ENCODE measurements at places on chromosomes 7 and 10. TPM values are rescaled to one million over a fixed set of nuclear protein-coding genes. Genes with fewer than 3 reads are reported as not detected.
A peak's percentile ranks its signal among the peaks of the same experiment; 100 is the strongest.

The GPNMB gene
- 58.5 TPM for total RNA-seq

The GLRX3 gene
- total RNA-seq, result 37.6 TPM

The NUB1 gene
- 47.4 TPM for total RNA-seq

- no peak for DNase-seq
Observed at GRCh38 chr10:119555178-119555784, 12.8 kb upstream of the RGS10 start.

- peak; percentile 75 for DNase-seq
Observed at GRCh38 chr10:101889256-101890210, 45.9 kb upstream of the KCNIP2 start.

- DNase-seq, result peak; percentile 31
Observed at GRCh38 chr7:2120251-2120660, 112.5 kb downstream of the MAD1L1 start.

The ANKRD22 gene
- total RNA-seq, result 2.6 TPM

The LIPM gene
- not detected for total RNA-seq

DNA sequence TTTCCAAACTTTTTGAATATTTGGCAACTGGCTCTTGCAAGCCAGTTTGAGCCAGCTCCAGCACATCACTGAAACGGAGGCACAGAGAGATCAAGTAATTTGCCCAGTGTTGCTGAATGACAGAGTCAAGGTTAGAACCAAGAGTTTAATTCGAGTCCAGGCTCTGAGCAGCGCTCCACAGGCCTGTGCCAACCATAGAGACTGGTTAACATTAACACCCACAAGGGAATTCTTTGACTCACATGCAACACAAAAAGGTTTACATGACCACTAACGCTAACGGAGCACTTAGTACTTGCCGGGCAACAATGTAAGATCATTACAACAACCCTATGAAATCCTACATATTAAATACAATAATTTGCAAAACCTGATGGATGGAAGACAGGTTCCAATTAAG, 1.5 kb downstream of the RGS10 start:
- DNase-seq, result no peak

The ARHGEF5 gene
- 21.7 TPM for total RNA-seq
